ENCODE measurements at places on chromosomes 6 and 20. TPM values are rescaled to one million over a fixed set of nuclear protein-coding genes. Genes with fewer than 3 reads are reported as not detected.
A peak's percentile ranks its signal among the peaks of the same experiment; 100 is the strongest.

TREM1 gene
- 160 TPM for total RNA-seq

C6orf141 gene
- 4.1 TPM for total RNA-seq

NUP153 gene
- 30.5 TPM for total RNA-seq

MDFI gene
- total RNA-seq: 10.6 TPM

CD40 gene
- total RNA-seq: 35.7 TPM

ADTRP gene
- 42.5 TPM for total RNA-seq

GRCh38 chr20:36391955-36392354 is 85.8 kb downstream of the DLGAP4 start:
- DNase-seq: no peak

DNA sequence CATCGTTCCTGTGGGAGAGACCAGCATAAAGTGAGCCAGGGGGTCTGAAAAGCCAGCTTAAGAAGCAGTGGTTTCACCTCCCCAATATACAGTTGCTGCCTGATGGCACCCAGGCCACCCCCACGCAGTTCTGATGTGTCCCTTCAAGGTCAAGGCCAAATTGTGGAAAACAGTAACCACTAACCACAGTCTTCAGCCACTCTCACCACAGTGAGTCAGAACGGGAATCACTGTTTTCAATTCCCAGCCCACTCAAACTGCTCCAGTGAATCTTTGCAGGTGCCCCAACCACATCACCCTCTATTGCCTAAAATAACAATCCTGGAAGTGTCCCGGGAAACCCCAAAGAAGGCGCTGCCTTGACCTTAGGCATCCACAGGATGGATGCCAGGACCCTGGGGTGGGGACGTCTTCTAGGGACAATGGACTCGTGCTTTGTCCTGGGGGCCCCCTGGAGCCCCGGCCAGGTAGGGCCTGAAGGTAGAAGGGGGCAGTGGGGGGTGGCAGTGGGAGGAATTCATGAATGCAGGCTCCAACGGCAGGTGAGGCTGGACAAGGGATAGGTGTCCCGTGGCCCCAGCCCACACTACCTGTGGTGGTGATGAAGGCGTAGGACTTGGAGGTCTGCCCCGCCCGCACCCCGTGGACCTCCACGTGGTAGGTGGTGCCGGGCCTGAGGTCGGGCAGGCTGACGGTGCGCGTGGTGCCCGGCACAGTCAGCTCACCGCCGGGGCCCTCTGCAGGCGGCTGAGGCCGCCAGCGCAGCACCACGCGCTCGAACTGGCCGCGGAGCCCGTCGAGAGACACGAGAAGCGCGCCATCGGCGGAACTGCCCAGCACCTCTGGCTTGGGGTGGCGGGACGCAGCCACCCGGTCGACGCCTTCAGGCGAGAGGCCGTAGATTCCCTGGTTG is 22.2 kb downstream of the TNXB start:
- DNase-seq: no peak

DNA sequence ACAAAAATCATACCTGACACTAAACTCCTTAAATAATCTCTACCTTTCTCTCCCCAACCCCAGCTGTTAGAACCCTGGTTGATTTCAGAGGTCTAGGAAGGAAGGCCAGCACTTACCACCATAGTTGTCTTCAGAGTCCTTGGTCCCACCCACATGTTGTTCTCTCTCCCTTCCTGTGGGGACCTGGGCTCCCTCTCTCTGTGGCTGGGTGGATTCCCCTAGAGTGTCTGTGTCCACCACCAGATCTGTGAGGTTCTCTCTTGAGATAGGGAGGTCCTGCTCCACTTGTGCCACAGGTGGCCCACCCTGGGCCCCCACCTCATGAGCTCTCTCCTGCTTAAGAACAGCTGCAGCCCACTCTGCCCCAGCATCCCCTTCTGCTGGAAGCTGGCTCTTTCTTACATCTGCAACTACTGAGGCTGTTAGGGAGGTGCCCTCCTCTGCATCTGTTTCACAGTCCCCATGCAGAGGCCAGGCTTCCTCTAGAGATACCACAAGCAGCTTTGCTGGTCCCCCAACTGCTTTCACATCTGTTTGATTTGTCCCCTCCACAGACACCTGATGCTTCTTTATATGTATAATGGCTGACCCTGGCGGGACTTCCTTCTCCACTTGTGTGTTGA is 5.2 kb downstream of the MDC1 start:
- peak; percentile 17 for DNase-seq

GRCh38 chr6:80605165-80605989 is 498.9 kb downstream of the BCKDHB start:
- DNase-seq: no peak

DNA sequence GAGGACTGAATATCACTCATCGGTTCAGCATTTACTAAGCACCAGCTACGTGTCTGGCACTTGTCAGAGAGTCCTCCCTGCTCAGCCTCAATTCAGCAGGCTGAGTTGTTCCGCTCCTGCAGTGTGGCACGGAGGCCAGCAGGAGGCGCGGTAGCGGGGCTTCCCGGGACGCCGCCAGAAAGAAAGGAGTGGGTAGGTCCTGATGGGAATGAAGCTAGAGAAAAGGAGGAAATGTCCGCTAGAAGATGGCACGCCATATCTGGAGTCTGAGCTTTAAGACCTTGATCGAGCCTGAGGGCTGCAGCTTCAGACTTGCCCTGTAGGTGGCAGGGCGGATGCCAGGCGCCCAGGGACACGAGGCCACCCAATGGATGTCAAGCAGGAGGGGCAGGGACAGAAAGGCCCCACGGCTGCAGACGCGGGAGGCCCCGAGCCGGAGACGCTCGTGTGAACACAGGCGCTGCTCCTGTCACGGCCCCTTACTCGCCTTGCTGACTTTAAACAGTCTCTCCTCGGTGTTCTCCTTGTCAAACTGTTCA is 18.7 kb downstream of the SERPINB6 start:
- peak; percentile 86 for DNase-seq

DNA sequence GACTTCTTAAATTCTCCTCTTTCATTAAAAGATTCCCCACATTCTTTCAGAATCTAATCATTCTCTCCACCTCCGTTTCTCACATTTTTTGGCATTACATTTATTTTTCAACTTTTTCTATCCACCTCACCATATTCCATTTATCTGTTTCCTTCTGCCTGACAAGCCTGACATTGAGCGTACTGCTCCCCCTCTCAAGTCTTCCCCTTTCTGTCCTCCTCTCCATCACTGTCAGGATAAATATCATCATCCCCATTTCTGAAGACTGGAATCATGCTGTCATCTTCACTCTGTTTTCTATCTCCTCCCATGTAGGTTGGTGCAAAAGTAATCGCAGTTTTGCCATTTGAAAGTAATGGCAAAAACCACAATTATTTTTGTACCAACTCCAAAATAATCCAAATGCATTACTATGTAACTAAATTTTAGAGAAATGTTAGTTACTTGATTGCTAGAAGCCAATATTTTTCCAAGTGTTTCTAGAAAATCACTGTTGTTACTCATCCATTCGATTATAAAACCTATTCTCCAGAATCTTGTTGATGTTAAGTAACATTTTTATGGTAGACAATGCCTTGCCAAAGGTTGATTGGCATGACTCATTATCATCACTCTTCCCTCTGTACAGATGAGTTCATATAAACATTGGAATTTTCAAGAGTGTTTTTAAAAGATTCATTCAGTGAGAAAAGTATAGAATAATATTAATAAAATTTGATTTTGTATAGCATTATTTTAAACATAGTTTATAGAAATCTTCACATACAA is 292.3 kb upstream of the RNF217 start:
- DNase-seq: no peak

GRCh38 chr6:84897988-84898594 is 133.7 kb upstream of the TBX18 start:
- no peak for DNase-seq

All from lower lobe of right lung (tissue), 2 donors.